ENCODE measurements at places on chromosomes 7 and 10.

DNA sequence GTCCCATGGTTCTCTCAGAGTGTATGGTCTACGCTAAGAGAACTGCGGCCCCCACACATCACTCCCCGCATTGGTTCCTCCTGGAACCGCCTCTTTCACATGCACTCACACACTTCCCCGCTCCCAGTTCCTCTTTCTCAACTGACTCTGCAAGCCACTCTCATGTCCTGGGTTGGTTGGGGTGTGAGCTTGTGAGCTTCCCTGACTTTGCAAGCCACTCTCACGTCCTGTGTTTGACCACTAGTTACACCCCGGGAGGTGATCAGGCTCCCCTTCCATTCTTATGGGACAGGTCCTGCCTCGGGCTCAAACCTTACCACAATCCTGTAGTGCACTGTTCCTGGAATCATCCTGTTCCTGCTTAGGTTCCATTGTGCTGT, 105.0 kb downstream of the TRIM24 start:
- no peak for DNase-seq

- no peak for DNase-seq
These were observed 266.6 kb downstream of the ELFN1 start for GRCh38 chr7:1936531-1937251.

- no peak for DNase-seq
These were observed 14.7 kb upstream of the TMEM236 start for GRCh38 chr10:17737027-17737965.

- no peak for DNase-seq
These were observed 59.2 kb upstream of the MTPN start for GRCh38 chr7:136036336-136036735.

- DNase-seq, result no peak
These were observed 44.4 kb downstream of the SLC35G1 start for GRCh38 chr10:93938140-93938539.

DNA sequence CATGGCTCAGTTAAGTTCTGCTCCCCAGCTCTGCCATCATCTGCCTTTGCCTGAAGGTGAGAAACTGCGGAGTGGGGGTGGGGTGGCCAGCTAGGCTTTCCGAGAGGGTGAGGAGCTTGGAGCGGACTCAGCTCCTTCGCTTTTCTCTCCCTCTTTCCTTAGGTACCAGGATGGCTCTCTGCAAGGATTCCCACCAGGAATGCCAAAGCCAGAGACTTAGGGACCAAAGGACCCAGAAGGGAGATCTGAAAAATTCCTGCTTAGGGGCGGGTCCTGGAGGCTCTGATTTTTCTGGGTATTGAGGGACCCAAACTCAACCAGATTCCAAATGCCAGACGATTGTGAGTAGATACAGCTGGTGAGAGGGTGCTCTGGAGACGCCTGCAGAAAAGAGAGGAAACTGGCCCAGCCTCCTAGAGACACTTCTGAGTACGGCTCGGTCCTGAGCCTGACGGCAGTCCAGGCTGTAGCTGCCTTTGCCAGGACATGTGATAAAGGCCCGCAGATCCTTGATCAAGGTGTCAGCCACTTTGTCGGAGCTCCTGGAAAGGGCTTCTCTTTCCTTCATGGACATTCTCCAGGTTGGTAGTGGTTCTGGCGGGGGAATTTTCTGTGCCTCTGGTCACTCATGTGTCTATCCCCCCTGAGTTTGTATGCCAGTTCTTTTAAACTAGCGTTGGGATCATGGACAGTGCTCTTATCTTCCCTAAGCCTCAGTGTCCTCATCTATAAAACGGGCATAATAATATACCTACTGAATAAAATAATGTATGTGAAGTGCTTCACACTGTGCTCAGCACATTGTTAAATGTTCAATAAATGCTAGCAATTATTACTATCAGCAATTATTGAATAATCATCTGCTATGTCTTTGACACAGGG, 42.5 kb upstream of the BTRC start:
- no peak for DNase-seq

DNA sequence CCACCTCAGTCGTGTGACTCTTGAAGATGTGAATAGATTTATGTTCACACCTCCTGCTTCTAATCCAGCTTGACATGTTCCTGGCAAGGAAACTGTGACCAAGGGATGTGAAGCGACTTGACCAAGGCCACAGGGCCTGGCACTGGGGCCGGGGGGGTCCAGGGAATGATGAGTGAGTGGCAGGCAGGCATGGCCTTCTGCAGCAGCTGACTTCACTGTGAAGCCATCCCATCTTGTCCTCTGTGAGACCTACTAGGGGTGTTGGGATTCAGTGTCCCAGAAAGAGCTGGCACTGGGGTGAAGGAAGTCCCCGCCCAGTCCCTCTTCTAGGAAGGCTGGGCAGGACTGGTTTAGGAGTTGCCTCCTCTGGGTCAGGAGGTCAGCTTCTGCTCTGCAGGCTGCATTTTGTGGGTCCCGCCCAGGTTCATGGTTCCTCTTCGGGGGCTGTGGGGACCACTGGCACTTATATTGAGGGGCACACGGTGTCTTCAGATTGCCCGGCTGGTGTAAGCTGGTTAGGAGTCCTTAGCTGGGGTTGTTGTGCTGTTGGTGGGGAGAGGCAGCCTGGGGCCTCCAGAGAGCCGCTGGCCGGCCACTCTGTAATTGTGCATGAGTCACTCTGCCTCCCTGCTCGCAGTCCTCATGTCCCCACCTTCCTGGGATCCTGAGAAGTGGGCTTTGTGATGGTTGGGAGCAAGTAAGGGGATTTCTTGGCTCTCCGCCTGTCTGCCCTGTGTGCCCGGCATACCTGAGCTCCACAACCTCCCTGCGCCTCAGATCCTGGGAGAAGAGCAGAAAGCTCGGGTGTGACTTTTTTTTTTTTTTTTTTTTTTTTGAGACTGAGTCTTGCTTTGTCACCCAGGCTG, 11.0 kb downstream of the ZMIZ1 start:
- DNase-seq, result no peak

GRCh38 chr10:127299956-127300689, 103.7 kb upstream of the INSYN2A start:
- DNase-seq, result no peak

GRCh38 chr10:113454341-113455061, 98.4 kb upstream of the HABP2 start:
- no peak for DNase-seq

DNA sequence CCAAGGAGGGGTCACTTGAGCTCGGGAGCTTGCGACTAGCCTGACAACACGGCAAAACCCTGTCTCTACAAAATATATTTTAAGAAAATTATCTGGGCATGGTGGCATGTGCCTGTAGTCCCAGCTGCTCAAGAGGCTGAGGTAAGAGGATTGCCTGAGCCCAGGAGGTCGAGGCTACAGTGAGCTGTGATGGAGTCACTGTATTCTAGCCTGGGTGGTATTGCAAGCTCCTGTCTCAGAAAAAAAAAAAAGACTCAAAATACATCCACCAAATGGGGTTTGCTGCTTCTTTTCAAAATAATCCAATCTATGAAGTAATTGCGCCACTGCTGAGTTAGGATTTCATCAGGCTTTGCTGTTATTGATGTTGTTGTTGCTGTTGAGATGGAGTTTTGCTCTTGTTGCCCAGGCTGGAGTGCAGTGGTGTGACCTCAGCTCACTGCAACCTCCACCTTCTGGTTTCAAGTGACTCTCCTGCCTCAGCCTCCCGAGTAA, 11.1 kb upstream of the VIM start:
- no peak for DNase-seq

DNA sequence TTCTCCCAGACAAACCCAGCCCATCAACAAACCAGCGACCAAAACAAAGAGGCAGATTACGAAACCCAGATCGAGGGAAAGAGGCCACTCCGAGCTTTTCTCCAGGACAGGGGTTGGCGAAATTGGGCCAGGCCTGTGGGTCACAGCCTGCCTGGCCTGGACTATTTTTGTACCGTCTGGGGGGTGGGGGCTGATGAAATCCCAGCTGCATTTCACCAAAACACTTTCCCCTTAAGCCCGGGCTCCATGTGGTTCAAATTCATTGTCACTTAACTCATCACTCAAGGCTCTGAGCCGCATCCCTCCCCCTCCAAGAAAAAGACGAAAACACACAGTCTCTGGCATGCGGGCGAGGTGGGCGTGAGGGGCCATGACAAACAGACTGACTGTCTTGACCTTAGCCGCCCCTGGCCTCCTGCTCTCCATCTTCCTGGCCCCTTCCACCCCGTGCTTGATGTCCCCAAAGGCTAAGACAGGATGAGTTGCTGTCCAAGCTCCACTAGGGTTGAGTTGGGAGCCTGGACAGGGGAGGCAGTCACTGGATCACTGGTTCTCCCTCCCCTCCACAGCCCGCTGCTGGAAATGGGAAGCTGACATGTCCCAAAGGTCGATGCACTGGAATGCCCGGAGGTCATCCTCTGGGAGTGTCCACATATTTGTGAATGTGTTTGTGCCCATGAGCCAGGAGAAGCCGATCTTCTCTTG, 19.2 kb downstream of the TMEM270 start:
- no peak for DNase-seq

GRCh38 chr10:105706281-105707026, 1065.4 kb downstream of the SORCS3 start:
- DNase-seq, result no peak

DNA sequence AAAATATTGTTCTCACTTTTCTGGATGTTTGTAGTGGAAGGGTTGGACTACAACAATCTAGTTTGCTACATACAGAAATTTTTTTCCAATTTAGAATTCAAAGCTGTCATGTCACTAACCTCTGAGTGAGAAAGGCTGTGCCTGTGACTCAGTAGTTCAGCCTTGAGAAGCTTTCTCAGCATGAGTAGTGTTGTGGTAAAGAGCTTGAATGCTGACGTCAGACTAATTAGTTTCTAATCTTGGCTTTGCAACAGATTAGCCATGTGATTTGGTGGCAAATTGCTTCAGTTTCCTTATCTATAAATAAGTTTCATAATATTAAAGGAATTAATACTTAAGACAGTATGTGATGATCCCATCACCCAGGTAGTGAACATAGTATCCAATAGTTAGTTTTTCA, 83.8 kb downstream of the ABCA13 start:
- no peak for DNase-seq

- no peak for DNase-seq
These were observed 5.1 kb upstream of the CSGALNACT2 start for GRCh38 chr10:43132867-43133787.

DNA sequence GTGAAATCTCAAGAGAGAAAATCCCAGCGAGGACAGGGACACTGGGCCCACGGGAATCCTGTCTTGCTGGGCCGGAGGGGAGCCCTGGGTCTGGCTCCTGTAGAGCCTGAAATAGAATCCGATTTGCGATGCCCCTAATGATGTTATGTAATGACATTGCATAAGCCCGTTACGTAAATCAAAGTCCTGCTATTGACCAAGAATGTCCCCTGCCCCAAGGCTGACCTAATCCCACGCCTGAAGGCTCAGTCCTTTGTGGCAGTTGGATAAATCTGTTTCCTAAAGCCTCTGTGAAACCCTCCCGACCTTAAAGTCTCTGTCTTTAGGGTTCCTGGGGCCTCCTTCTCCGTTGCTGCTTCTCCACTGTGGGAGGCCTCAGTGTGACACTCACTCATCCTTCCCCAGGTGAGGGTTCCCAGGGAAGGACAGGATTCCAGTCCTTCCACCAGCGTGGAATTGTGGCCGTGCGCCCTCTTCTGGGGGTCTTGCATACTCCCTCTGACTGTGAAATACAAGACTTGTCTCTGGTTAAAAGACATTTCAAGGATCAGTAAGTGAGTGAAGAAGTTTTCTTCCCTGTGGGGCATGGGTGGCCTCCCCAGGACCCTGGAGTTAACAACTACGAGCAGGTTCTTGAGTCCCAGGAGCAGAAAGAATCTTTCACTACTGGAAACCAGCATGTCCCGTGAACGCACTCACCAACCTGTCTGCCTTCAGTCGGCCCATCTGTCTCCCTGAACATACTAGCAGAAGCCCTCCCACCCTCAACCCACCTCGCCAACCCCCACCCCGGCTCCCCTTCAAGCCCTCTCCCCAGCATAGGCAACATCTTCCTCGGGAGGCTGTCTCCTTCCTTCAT, 19.8 kb downstream of the ZNF467 start:
- no peak for DNase-seq

GRCh38 chr10:124669824-124670654, 74.1 kb downstream of the FAM53B start:
- no peak for DNase-seq

DNA sequence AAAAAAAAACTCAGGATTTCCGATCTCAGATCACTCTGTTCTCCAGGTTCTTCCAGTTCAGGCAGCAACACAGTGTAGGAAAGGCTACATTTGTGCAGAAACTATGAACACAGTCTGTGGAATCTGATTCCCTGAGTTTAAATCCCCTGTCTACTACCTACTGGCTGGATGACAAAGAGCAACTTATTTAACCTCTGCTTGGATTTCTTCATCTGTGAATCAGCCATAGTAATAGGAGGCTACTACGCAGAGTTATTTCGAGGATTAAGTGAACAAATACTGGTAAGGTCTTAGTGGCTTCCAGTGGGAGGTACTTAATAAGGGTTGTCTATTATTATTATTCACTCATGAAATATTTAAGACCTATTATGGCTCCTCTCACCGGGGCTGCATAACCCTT, 44.3 kb upstream of the PDCD4 start:
- no peak for DNase-seq

GRCh38 chr10:6141296-6142151, 52.7 kb downstream of the RBM17 start:
- no peak for DNase-seq

DNA sequence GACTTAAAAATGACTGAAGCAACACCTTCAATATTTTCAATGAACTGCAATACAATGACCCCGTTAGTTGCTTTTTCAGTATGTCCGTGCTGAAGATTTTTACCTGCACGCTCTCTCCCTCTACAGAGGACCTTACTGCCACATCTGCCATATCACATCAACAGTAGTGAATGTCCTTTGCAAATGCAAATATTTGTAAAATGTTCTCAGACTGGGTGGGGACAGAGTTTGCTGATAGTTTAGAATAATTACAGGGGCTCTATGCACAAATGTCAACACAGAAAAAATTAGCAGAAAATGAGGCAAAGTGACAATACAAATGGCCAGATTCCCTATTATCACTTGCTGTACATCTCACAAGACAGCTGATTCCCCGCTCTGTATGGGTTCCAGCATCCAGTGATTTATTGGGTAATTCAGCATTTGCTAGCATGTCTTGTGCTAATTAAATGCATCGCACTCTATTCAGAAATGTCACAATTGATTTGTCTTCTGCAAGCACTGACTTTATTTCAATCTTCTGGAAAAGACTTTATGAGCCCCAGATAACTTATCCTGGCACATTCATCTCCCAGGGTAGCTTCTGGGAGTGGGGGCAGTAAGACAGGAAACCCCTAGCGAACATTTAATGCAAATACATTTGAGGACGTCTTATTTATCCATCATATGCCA, 69.1 kb upstream of the PTER start:
- DNase-seq, result no peak

DNA sequence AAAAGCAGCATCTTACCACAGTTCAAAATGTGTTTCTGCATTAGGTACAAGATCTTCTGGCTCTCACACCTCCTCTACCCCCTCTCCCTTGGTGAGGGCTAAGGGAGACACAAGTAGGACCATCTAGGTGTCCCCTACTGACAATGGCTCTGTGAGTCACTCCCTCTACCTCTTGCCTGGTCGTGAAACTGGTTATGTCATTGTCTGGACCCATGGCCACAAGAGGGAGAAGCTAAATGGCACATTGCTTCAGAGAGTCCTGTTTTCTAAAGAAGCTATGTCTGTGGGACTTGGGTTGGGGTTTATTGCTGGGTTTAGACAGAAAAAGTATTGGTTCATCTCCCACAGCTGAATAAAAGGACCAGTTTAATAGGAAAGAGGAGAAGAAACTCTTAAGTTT, 4.0 kb upstream of the PLXNA4 start:
- DNase-seq, result peak; percentile 5

Measured in NK-92 treated with Interleukin-12 subunit alpha and Interleukin-12 subunit beta, amount 100 ng/mL, for 24 hours (cell line).